ENCODE measurements at places on chromosomes 7 and 10.

GRCh38 chr10:130387936-130388580 lies 251.9 kb downstream of the GLRX3 start:
- DNase-seq, result no peak

- no peak for DNase-seq
Observed at GRCh38 chr7:41628901-41629300, 74.0 kb downstream of the INHBA start.

DNA sequence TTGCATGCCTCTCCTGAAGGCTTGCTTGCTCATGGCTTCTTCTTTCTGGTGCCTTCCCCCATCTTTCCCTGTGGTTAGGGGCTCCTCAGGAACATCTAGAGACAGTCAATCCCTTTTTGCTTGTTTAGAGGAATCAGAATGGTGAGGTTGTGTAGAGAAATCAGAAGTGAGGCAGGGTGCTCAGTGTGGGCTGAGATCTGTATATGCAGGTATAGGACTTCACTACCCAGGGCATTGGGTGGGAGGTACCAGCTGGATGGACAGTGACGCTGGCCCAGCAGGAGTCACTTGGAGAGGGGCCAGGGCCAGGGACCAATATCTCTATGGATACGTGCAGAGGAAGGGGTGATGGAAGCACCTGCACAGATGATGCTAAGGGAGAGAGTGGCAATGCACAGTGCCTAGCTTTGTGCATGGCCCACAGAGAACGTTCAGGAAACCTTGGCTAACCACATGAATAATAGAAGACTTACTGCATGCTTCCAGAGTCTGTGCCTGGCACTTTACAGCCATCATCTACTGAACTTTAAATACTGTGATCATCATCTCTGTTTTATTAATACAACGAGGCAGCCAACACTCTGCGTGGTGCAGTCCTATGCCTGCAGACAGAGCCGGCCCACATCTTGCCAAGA lies 255.2 kb downstream of the ABCA13 start:
- no peak for DNase-seq

DNA sequence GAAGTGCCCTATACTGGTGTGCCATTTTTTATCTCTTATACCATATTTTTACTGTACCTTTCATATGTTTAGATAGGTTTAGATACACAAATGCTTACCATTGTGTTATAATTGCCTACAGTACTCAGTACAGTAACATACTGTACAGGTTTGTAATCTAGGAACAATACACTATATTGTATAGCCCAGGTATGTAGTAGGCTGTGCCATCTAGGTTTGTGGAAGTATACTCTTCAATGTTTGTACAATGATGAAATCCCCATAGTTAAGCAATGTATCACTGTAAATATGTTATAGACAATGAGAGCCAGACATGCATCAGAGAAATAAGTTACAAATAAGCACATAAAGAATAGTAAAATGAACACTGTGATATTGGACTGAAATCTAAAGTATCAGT lies 109.1 kb downstream of the IQUB start:
- no peak for DNase-seq

- no peak for DNase-seq
Observed at GRCh38 chr10:14278533-14278932, 52.2 kb downstream of the FRMD4A start.

GRCh38 chr7:158128572-158128971 lies 459.1 kb downstream of the PTPRN2 start:
- no peak for DNase-seq

GRCh38 chr10:113438652-113439051 lies 114.2 kb upstream of the HABP2 start:
- no peak for DNase-seq

GRCh38 chr10:62961951-62962523 lies 145.9 kb upstream of the EGR2 start:
- no peak for DNase-seq

DNA sequence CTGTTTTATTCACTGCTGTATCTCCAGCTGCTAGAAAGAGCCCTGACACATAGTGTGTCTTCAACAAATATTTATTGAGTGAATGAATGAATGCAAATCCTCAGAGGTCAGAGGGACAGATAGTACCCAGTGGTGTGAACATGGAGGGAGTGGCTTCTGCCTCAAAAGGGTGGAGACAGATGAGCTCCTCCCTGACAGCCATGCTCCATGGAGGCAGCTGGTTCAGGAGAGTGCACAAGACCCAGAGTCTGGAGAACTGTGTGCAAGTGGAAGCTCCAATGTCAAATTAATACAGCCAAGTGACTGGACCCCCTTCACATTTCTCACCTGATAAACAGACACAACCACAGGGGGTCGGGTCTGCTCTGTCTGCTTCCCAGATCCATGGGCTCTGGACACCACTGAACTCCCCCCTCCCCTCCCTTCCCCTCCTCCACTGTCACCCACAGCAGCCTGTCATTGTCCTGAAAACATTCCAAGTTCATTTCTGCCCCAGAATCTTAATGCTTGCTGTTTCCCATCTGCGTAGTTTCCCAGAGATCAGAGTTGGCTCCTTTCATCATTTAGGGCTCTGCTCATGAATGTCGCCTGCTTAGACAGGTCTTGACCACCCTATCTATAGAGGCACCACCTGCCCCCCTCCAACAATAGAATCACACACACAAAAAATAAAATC lies 312.9 kb upstream of the PODXL start:
- no peak for DNase-seq

DNA sequence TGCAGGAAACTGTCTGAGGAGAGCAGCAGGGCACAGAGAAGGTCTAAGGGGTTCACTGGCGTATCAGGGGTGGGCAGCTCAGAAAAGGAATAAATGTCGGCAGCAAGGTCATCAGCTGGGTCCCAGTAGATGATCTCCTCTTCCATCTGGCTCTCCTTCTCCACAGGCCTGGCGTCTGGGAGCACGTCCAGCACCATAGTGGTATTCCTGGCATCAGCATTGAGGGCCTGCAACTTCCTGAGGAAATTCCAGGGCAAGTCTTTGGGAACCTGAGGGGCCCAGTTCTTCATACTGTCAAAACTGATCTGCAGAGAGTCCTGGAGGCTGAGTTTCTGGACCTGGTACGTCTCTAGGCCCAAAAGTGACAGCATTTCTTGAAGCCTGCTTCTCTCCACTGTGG lies 9.6 kb upstream of the MRPS24 start:
- no peak for DNase-seq

DNA sequence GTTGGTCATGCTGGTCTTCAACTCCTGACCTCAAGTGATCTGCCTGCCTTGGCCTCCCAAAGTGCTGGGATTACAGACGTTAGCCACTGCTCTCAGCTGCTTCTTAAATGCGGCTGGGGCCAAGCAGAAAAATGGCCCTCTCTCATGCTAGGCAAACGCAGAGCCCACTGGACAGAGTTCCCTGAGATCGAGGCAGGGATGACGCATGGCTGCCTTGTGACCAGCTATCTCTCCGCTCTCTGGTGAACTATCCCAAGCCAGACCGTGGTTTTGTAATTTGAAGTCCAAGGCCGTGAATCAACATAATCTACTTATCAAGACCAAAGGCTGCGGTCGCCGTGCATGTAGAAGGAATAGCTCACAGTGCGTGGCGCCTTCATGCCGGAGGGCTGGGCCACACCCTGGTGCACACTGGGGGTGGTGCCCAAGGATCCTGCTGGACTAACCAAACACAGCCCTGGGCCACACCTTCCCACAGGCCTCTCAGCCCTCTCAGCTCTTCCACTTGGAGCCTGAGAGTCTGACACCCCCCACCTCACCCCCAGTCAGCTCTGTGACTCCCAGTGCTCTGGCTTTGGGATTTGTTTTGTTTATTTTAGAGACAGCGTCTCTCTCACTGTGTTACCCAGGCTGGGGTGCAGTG lies 88.1 kb upstream of the CUX1 start:
- no peak for DNase-seq

- peak; percentile 55 for DNase-seq
Observed at GRCh38 chr7:134750083-134751062, 29.1 kb upstream of the CALD1 start.

DNA sequence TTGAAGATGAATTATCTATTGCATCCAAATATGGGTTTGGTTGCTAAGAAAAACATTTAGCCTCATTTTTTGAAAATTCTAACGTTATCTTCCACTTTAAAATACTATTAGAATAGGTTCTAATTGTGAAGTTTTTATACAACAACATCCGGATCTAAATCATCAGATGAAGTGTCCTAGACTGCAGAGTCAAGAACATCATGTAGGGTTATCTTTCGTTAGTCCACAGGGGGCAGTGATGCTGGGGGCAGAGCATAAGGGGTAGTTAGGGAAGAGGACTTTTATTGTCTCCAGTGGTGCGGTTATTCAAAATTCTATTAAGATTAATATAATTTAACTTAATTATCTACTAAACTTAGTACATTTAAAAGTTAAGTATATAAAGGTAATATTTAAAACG lies 990.6 kb upstream of the PHF14 start:
- no peak for DNase-seq

- DNase-seq, result no peak
Observed at GRCh38 chr7:28862595-28863272, 95.4 kb downstream of the TRIL start.

DNA sequence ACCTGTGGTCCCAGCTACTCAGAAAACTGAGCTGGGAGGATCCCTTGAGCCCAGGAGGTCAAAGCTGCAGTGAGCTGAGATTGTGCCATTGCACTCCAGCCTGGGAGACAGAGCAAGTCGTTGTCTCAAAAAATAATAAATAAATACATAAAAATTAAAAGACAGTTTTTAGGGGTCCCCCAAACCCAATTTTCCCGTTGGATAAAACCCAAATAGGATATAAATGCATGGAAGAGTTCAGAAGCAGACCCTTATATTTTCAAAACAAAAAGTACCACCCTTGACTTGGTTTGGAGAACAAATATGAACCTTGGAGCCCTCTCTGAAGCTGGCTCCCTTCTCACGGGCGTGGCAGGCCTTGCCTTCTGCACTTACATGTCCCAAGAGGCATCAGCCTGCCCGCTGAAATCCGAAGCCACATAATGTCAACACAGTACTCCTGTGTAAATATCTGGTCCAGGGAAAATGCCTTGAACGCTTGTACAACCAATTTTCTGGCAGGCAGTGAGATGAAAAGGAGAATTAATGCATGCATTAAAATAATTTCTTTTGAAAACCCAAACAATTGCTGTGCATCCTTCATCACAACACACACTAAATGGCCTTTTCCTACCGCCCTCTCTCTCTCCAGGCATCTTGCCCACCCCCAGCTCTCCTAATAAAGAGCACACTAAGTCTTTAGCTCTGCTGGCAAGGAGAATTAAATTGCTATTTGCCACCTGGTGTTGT lies 46.4 kb upstream of the PARD3 start:
- no peak for DNase-seq

GRCh38 chr7:90900628-90901356 lies 304.7 kb downstream of the CDK14 start:
- no peak for DNase-seq

- no peak for DNase-seq
Observed at GRCh38 chr10:100802607-100803006, 57.2 kb downstream of the PAX2 start.

DNA sequence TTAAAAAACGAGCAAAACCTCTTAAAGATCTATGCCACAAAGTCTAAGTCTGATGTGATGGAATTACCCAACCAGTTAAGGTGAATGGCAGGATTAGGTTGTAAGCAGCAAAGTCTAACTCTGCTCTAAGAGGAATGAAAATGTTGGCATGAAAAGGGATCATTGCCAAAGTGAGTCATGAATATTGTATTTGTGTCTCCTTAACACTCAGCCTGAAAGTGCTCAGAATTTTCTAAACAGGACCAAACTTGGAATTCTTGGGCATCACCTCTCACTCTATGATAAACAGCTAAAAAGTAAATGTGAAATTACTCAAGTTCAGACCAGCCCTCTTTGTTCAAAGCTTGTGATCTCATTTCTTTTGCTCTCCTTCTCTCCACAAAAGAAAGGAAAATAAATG lies 27.0 kb downstream of the PPP1R3A start:
- DNase-seq, result no peak

GRCh38 chr7:129095258-129095657 lies 40.3 kb upstream of the TNPO3 start:
- no peak for DNase-seq

- no peak for DNase-seq
Observed at GRCh38 chr7:156907656-156908055, 14.7 kb upstream of the LMBR1 start.

GRCh38 chr7:110593355-110593754 lies 497.6 kb upstream of the LRRN3 start:
- no peak for DNase-seq

- DNase-seq, result no peak
Observed at GRCh38 chr10:124643330-124644009, 100.7 kb downstream of the FAM53B start.

GRCh38 chr7:45203036-45203435 lies 45.4 kb downstream of the RAMP3 start:
- DNase-seq, result no peak

Data from neural crest cell (in vitro differentiated cells).